ENCODE measurements at places on chromosomes 13 and 19.

DNA sequence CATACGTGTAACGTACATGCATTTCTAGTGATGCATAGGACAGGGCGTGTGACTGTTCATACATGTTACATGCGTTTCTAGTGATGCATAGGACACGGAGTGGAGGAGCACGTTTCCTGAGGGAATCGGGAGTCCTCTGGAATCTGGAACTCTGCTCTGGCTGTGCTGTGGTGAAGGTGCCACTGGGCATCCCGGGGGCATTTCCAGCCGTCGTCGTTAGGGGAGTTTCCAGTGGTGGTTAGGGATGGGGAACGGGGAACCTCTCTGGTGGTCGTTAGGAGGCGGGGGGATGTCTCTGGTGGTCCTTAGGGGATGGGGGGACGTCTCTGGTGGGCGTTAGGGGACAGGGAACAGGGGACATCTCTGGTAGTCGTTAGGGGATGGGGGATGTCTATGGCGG lies 209.6 kb upstream of the SOX1 start:
- DNase-seq: no peak

- no peak for DNase-seq
Observed at GRCh38 chr19:46954993-46955812, 64.4 kb upstream of the NPAS1 start.

DNA sequence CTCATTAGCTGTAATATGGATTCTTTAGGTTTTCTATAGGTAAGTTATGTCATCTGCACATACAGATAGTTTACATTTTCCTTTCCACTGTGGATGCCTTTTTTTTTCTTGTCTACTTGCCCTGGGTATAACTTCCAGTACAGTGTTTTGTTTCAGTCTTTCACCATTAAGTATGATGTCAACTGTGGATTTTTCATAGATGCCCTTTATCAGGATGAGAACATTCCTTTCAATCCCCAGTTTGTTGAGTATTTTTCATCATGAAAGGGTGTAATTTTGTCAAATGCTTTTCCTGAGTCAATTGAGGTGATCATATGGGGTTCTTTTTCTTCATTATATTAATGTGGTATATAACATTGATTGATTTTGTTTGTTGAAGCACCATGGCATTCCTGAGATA lies 43.6 kb upstream of the SACS start:
- DNase-seq: no peak

DNA sequence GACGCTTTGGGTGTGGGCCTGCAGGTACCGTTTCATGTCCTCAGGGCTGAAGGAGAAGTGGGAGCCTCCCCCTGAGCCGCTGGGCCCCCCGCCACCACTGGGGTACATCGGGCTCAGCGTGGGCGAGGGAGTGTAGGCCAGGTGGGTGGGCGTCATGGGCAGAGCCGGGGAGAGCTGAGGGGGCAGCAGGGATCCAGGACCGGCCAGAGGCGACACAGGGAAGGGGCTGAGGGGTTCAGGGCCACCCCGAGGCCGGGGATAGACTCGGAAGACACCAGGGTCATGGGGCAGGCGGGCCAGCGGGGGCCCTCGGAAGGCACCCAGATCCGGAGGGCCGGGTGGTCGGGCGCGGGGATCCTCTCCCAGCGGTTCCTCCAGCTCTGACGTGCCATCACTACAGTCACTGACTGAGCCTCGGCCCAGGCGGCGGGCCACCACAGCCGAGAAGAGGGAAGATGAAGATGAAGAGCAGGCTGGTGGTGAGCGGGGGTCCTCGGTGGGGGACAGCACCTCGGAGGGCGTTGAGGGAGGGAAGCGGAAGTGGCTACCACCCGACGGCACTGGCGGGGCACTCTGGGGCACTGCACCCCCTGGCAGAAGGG lies 5.7 kb downstream of the ERF start:
- DNase-seq: no peak

GRCh38 chr19:10184636-10185035 lies 10.1 kb downstream of the DNMT1 start:
- DNase-seq: no peak

Measured in inflammatory macrophage treated with lipopolysaccharide for 1 hour (primary cell).